ENCODE measurements at places on chromosomes 5 and 9.

DNA sequence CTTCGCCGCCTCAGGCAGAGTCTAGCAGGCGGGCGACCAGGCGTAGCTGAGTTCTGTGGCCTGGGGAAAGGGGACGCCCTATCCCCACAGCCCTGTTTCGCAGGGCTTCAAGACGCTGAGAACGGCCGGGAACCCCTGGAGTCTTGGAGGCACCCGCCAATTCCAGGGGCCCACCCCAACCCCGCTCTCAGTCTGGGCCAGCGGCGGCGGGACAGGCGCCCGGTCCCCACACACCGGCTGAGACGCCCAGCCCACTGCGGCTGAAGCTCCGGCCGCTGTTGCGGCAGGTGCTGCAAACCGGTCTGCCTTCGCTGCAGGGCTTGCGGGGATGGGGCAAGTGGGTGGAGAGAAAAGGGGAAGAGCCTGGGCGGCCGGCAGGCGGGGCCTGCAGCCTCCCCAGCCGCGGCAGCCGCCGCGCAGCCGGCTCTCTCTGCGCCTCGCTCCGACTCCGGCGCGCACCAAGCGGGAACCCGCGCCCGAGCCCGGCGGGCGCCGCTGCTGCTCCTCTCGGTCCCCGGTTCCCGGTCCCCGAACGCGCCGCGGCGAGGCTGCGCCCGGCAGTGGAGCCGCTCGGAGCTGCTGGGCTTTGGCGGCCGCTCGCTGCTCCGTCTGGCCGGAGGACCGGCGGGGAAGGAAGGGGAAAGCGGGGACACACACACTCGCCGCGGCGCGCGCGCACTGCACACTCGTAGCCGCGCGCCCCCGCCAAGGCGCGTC, at the start of gene PIP5K1B:
Gene PIP5K1B, plus strand, starts transcription at position 427 of the 717 bp plus-strand sequence. CDS start 117,375 bp downstream, outside the sequence.
- peak; percentile 21 for DNase-seq

- no peak for DNase-seq
Measured at GRCh38 chr5:75320371-75320770, 16.6 kb upstream of the HMGCR start.

DNA sequence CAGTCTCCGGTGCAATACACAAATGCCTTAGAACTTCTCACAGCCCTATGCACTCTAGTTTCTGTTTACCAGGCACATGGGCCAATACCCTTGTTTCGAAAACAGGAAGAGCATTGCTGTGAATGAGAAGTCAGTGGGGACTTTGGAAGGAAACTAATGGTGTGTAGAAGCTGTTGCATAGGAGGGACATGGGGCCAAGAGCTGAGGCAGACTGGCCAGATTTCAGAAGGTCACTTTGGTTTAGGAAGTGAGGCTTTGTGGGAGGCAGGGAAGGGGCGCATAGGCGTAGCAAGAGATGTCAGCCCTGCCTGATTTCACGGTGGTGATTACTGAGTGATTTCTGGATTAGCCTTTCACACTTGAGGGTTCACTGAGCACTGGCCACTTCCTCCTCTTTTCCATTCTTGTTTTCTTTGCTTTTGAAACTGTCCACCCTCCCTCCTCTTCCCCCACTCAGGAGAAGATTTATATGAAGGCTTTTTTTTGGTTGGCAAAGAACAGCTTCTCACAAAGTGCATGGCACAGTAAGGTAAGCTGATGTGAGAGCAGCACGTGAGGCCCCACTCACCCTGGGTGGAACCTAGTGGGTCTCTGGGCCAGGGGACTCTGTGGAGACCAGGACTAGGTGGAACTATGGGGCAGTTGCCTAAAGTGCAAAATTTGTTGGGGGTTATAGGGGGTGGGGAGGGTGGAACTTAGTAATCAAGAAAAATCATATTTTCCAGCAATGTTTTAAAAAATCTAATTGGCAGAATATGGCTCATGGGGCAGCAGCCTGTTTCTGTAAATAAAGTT, 6.1 kb upstream of the TMEM252 start:
- DNase-seq, result no peak

- no peak for DNase-seq
Measured at GRCh38 chr9:23686257-23686656, 139.8 kb downstream of the ELAVL2 start.

GRCh38 chr9:75685062-75685461, 205.4 kb upstream of the PCSK5 start:
- no peak for DNase-seq

DNA sequence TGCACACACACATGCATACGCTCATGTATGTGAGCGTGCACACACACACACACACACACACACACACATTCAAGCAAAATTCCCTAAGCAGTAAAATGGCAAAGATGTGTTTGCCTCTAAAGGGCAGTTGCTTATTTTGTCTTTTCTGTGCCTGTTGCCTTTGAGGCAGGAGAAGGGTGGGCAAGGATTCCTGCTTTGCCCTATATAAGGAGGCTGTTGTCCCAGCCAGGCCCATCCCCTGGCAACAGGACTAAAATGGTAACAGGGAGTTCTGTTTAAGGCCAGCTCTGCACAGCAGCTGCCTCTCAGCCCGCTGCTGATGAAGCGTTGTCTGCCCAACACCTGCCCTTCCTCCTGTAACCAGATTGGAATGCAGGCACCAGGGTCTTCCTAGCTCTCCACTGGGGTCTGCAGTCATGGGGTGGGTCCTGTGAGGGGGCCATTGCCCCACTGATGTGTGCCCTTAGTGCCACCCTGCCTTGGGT, 64.4 kb downstream of the PPARGC1B start:
- no peak for DNase-seq

DNA sequence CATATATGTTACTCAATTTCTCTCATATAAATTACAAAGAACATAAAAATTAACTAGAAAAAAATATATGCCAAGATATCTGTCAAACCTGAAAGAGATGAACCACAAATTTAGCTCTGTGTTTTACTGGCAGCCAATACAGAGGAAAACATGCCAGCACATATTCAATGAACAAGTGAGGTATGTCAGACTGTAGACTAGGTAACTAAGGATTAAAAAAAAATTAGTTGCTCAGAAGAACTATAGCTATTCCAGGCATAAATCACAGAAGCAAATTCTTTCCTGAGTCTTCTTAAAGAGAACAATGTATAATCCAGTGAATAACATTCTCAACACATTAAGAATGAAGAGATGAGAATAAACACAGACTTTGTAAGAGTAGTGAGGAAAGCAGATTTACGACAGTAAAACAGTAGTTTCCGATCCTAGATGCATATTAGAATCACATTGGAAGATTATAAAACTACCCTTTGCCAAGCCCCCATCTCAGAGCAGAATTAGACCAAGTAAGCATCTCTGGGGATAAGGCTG, 20.6 kb upstream of the CAAP1 start:
- DNase-seq, result no peak

- DNase-seq, result no peak
Measured at GRCh38 chr9:22028394-22028793, 19.3 kb upstream of the CDKN2B start.

DNA sequence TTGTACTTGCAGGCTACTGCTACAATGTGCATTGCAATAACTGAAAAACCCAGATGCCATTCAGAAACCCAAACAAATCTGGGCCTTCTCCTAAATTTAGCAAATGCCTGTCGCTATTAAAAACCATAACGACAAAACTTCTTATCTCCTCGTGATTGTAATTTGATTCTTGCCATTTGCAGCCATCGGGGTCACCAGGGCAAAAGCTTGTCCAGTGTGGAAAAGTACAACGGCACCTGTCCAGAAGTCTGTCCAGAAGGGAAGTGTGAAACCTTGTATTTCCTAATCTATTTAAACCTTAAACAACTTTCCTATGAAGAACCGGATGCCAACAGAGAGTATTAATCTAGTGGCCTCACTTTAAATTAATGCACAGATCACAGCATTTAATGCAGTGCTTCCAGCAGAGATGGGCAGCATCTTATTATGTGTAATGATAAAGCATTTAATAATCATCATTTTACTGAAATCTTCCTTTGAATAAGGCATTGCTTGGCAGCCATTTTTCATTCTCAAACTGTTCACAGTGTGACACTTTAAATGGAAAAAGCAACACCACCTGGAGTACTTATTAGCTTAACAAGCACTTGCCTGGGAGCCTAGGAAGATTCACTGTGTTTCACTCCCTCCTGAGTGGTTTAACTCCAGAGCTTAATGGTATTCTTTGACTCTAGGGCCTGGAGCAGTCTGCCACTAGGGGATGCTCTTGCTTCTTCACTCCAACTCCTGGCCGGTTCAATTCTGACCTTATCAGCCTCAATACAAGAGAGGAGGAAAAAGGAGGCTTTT, 4.9 kb upstream of the C7 start:
- DNase-seq, result peak; percentile 12

DNA sequence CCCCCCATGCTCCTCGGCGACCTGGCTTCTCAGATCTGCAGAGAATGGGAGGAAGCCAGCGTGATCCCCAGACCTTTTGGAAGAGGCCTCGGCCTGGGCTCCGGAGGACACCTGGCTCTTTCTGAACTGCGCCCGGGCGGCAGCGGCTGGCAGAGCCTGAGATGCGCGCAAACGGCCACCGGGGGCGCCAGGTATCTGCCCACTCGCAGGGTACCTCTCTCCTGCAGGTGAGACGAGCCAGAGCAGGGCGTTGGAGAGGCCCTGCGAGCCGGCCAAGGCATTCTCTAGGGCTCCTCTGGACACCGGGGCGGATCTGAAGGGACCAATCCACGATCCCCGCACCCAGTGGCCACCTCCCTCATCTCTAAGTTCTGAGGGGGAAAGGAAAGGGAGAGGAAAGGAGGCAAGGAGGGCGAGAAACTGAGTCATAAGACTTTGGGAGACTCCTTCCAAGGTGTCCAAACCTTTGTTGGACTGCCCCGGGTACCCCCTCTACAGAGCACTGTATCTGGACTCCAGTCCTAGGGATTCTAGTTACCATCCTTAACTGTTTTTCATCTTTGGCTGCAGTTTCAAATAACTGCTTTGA, 55.0 kb upstream of the SLC46A2 start:
- DNase-seq, result no peak

GRCh38 chr9:79691496-79691895, 119.7 kb downstream of the TLE4 start:
- DNase-seq, result no peak

GRCh38 chr9:115033800-115034199, 84.2 kb downstream of the TNC start:
- DNase-seq, result no peak

GRCh38 chr9:81521892-81522291, 167.5 kb downstream of the TLE1 start:
- no peak for DNase-seq

DNA sequence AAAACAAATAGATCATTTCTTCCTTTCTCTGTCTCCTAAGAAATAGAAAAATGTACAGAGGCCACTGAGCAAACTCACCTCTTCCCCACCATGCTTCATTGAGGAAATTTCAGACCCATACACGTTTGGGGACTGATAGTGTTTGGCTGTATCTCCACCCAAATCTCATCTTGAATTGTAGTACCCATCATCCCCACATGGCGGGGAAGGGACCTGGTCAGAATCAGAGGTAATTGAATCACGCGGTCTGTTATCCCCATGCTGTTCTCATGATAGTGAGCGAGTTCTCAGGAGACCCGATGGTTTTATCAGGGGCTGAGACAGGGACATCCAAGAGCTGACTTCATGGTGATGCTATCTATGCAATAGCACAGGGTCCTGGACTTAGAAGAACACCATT, 1655.8 kb downstream of the MAT2B start:
- no peak for DNase-seq

DNA sequence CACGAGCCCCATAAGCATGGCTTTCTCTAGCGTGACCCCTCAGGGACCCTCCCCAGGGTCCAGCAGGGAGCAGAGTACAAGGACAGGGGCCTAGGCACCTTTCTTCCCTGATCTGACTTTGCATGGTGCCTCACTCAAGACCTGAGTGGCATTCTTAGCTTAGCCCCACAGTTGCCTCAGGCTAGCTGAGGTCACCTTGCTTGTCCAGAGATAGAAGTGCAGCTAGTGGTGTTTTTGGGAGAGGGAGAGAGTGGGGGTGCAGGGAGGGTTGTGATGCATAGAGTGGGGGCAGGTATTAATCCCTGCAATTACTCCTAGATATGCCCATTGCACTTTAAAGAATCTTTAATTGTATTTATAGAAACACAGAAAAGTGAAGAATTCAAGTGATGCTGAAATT, 8.4 kb upstream of the TRIO start:
- no peak for DNase-seq

- no peak for DNase-seq
Measured at GRCh38 chr5:77064040-77064439, 23.0 kb downstream of the ZBED3 start.

DNA sequence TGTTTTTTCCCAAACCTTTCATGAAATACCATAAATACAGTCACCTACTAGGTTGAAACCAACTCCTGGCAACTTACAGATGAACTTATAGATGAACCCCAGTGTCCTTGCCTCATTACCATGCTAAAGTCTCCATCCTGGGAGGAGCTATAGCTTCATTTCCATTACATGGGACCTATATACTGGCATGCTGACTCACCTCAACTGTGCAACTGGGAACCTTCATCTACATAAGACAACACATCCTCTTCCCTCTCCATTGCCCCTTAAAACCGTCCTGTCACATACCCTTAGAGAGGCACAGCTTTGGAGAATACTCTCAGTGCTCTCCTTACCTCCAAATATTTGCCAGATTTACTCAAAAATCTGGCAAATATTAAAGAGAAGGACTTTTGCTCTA, 638.3 kb downstream of the HTR1A start:
- no peak for DNase-seq

GRCh38 chr5:146340260-146341081, 1.8 kb downstream of the POU4F3 start:
- peak; percentile 26 for DNase-seq

- DNase-seq, result peak; percentile 45
Measured at GRCh38 chr5:95731571-95732554, 727 bp downstream of the RHOBTB3 start.

DNA sequence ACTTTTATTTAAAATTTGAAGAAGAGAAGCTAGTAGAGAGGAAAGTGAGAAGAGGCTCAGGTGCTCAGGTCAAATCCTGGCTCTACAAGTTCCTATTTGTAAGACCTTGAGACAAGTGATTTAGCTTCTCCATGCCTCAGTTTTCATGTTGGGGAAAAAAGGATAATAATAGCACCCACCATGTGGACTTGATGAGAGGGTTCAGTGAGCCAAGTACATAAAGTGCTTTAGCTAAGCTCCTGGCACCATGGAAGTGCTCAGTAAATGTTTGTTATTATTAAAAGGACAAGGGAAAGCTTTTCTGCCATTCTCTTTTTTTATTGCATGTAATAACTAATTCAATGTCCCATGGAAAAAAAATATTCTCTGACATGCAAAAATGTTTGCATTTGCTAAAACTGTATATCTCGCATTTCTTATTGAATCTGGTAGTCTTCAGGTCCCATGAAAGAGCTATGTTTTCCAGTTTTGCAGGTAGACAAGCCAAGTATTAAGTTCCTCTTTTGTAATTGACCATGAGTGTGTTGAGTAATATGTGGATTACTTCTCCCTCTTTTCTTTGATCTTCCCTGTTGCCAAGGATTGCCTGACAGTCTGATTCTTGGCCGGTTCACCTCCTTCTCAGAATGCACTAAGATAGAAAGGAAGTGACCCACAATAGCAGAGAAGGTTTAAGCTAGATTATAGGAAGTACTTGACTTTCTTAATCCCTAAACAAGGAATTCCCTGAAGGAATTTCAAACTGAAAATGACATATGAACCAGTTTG, 45.6 kb upstream of the TRIM32 start:
- no peak for DNase-seq
